Activated T-helper 1 cell treated with anti-CD3 and anti-CD28 coated beads, Interleukin-2, amount 50 U/mL, for 16 hours (primary cell): ENCODE measurements at places on chromosomes 7 and 10.

DNA sequence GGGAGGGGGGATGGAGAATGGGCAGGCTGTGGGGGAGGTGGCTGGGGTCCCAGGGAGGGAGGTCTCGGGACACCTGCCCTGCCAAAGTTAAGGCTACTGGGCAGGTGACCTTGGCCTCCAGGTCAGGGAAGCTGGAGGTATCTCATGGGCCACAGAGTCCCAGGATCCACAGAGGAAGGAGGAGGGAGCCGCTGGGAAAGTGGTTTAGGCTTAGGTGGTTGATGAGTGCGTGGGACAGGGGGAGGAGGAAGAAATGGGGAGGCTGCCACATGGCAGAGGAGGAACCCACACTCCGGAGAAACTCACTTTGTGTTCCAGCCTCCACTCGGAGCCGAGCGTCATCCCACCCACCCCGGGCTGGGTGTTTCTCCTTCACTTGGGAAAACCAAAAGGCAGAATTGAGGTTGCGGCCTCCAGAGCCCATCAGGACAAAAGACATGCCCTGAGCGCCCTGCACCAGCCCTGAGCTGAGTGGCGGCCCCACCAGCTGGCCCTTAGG is 46.1 kb downstream of the ASB13 start:
- no peak for DNase-seq

GRCh38 chr10:35926846-35927245 is 284.8 kb upstream of the FZD8 start:
- DNase-seq: no peak

DNA sequence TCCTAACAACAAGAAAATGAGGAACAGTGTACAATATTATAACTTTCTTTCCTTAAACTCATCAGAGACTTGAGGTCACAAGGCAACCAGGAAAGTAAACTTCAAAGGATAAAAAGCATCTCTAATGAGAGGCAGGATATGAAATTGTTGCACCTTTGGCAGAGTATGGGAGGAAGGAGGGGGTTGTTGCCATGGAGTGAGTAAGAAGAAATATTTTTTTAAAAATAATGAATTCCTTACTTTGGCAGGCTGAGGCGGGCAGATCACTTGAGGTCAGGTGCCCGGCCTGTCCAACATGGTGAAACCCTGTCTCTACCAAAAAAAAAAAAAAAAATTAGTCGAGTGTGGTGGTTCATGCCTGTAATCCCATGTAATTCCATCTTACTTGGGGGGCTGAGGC is 21.1 kb upstream of the CHN2 start:
- no peak for DNase-seq

DNA sequence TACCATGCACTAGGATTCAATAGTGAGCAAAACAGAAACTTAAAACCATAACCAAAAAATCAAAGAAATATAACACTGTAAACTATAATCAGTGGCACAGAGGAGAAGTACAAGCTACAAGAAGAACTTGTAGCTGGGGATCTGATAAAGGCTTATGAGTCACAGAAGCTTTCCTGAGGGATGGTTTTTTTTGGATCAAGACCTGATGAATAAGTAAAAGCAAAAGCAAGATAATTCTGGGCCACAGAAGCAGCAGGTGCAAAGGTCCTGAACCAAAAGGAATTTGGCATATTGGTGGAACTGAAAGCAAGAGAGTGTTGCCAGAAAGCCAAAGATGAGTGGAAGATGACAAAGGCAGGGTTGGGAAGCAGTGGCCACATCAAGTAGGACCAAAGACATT is 37.4 kb upstream of the BET1 start:
- DNase-seq: no peak

DNA sequence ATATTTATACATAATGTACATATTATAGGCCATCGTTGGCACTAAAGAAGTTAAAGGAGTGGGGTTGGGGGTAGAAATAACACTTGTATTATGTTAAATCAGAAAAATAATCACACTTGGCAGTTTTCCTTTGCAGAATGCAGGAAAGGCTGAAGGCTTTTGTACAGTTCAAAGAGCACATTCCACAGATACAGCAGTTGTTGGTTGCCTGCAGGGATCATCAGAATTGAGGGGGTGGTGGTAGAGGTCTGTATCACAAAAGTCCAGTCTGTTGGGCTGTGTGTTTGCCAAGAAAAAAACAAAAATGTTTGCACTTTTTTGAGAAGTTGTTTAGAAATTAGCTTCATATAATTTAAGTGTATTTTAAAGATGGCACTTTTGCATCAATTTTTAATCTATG is 231.8 kb upstream of the FOXP2 start:
- no peak for DNase-seq

DNA sequence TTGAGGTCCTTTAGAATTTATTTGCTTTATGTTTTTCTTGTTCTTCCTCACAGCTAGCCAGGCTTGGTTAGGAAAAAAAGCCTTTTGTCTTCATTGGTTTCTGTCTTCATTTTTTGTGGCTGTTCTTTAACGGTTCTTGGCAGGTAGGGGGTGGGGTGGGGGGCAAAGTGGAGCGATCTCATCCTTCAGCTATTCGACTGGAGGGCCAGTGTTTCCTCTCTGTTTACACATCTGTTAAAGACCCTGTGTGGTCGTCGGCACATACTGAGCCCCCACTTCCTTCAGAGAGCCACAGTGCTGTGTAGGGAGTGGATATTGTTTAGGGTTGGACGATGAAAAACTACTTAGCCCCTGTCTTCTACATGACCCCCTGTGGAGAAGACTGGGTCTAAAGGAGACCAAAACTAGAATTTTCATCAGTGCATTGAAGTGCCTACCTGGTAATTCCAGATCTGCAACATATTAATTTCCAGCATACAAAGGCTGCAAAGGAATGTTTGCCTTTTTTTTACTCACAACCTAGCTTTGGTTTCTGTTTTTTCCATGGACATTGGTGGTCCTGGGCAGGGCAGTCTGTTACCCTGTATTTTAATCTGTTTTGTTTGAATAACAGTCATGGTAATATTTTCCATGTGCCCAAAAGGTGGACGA is 29.0 kb downstream of the PRPF18 start:
- no peak for DNase-seq

GRCh38 chr10:125002423-125003145 is 60.7 kb downstream of the ZRANB1 start:
- DNase-seq: no peak

DNA sequence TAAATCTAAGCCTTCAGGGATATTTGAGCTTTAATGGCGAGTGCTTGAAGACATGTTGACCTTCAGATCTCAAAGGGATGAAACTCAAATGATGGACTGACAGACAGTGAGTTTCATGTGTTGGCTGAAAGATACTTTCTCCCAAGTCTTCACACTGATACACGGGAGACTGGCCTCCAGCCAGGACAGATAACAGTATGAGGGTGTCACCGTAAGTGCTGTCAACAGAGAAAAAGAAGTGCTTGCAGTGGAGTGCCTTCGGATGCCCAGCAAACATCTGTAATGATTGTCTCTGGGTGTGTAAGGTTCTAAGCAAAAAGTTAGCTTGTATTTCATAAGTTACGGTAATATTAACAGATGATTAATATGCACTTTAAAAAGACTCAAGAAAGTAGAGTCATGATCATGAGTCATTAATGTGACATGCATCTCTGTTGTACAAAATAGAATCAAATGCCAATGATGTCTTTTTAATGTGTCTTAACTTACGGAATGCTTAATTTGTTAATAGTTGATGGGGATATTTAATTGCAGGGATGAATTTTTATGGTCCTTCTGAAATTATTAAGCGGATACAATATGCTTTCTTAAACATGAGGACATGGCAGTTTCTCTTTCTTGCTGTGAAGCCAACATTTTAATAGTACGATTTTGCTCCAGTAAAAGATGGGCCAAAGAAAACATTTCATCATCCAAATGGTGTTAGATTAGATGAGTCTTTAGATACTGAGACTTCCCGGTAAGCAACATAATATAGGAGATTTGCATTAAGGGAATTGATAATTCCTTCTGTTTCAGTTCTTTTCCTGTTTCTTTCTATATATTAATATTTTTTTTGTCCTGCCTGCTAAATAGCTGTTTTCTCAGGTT is 292.5 kb downstream of the GALNT17 start:
- DNase-seq: no peak

DNA sequence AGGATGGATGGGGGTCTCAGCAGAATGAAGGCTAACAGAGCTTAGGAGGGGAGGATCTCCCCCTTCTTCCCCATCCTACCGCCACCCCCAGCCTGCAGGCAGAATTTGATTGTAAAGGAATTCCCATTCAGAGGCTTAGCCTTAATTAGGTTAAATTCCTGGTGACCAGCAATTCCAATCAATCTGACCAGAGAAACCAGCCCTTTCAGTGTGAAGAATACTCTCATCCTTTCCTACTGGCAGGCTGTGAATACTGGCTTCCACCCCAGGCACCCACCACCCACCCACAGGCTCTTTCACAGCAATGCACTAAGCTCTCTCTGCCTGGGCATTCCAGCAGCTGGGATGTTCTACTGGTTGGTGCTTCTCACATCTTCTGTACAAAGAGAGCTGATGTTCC is 137.9 kb upstream of the LYZL1 start:
- DNase-seq: no peak

GRCh38 chr10:97230146-97230545 is 44.4 kb upstream of the SLIT1 start:
- no peak for DNase-seq

DNA sequence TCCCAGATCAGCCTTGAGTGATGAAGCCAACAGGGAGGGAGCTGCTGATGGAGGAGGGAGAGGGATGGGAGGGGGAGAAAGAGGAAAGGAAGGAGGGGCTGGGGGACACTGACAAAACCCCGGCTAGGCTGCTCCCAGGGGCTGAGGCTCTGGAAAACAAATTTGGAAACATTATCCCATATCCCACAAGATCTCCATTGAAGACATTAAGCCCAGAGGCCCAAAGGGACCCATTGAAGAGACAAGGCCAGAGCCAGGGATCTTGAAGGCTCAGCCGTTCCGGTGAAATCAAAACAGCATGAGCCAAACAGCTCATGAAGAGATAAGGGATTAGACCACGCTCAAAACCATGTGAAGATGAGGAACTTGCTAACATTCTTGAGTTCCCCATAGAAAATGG is 184.3 kb upstream of the ITGB1 start:
- no peak for DNase-seq

- DNase-seq: no peak
Measured at GRCh38 chr7:155346285-155346684, 48.6 kb downstream of the INSIG1 start.

DNA sequence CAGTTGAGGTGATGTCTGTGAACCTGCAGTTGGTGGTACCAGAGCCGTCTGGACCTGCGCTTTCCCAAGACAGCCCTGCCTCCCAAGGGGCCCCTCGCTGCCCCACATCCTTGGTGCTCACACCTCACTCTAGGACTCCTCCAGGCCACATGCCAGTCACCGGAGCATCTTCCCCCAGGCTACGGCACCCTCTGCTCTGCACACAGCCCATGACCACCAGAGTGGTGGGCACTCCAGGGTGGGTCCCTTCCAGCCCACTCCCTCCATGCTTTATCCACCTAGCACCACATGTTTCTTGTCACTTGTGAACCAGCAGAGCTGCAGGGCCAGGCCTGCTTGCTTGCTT is 183.7 kb upstream of the SH2B2 start:
- no peak for DNase-seq

GRCh38 chr10:125641398-125641797 is 41.6 kb downstream of the TEX36 start:
- no peak for DNase-seq

DNA sequence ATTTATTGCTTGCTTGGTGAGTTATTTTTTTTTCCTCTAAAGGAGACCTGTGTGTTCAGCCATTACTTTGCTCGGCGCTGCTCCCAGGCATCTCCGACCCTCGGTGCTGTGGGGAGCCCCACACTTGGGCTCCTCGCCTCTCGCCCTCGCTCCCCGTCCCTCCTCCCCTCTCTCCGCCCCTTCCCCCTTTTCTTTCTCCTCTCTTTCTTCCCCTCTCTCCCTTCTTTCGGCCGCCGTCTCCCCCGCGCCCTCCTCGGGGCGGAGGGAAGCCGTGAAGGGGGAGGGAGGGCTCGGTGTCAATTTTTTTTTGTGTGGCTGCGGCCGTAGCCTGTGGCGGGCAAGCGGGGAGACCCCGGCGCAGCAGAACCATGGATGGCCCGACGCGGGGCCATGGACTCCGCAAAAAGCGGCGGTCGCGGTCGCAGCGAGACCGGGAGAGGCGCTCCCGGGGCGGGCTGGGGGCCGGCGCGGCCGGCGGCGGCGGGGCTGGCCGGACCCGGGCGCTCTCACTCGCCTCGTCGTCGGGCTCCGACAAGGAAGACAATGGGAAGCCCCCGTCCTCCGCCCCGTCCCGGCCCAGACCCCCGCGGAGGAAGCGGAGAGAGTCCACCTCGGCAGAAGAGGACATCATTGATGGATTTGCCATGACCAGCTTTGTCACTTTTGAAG is 1.1 kb downstream of the AUTS2 start:
- no peak for DNase-seq
